ENCODE measurements at places on chromosomes 2 and 18.

DNA sequence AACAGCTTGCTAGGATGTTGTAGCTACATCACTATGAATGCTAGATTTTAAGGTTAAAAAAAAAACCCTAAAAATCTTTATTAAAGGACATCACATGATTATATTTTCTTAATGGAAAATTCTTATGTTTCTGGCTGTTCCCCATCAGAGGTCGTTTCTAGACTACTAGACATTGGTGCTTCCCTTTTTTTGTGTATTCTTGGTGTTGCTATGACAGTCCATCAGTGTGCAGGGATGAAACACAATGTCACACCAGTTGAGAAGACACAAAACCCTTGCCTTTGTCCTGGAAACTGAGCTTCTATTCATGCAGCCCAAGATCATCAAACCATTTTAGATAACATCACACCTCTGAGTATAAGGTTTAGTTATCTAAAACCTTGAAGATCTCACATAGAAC is 19.9 kb upstream of the TMEM131 start:
- DNase-seq = no peak

DNA sequence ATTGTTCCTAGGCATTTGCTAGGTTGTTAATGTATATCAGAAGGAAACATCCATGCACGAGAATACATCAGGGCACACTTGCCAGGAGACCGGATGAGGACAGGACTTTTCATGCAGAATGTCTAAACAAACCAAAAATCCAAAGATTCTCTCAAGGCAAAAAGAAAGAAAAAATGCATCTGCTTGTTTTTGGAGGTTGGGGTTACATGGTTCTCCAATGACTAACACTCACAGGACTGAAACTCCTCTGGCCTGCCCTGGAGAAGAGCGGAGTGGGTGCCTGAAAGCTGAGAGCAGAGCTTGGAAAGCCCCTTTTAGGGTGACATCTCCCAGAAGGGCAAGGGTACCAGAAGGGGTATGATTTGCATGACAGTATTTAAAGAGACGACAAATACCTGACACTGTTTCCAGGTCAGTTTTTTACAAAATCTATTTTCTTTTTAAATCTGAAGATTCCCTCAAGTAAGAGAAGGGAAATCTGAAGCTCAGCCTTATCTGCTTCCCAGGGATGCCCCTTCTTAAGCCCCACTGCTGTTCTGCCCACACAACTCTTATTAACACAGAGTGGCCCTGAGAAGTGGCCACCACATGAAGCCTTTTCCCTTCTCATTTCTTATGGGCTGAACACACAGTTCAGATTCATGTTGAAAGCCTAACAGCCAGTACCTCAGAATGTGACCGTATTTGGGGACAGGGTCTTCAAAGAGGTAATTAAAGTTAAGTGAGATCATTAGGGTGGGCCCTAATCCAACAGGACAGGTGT is 216.4 kb downstream of the STK39 start:
- DNase-seq = no peak

GRCh38 chr2:174485788-174486562 is 854 bp downstream of the GPR155 start:
- no peak for DNase-seq

GRCh38 chr2:75090770-75091515 is 108.4 kb downstream of the TACR1 start:
- DNase-seq = no peak

- DNase-seq = no peak
Observed at GRCh38 chr18:54033052-54033451, 191.4 kb downstream of the MBD2 start.

DNA sequence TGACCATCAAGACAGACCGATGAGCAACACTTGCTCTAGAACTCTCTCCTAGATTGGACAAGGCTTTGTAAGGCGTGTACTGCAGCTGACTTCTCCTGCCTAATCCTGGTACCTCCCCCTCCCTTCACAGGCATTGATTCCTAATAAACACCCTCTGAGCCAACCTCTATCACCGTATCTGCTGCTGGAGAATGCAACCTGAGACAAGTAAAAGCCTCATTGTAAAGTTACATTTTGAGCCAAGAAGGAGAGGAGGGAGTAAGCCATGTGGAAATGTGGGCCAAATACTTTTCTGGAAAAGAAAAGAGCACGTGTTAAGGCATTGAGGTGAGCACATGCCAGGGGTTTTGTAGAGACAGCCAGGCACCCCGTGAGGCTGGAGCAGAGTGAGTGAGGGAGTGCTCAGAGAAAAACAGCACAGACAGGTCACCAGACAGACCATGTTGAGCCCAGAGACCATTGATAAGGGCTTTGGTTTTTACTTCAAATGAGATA is 2.6 kb upstream of the WDFY1 start:
- no peak for DNase-seq

GRCh38 chr2:46365913-46366667 is 68.9 kb downstream of the EPAS1 start:
- DNase-seq = no peak

DNA sequence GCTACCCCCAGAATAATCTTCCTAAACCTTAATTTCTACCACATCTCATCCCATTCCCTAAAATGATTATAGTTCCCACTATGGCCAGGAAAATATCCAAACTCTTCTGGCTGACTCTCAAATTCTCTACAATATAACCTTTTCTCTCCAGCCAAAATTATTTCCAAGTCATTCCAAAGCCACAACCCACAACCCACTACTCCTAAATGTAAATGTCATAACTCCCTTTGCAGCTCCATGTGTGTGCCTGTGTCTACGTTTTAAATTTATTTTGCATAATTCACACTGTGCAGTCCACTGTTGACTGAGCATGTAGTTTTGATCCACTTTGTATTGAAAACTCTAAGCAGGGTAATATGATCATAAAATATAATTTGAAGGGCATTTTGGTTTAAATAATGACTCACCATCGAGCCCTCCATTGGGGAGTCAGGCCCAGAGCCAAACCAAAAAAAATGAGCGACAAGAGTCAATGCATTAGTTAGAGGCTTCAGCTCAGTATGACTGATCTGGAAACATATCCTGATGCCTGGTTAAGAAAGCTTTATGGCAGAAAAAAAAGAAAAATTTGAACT is 171.0 kb downstream of the AFF3 start:
- DNase-seq = peak; percentile 29

DNA sequence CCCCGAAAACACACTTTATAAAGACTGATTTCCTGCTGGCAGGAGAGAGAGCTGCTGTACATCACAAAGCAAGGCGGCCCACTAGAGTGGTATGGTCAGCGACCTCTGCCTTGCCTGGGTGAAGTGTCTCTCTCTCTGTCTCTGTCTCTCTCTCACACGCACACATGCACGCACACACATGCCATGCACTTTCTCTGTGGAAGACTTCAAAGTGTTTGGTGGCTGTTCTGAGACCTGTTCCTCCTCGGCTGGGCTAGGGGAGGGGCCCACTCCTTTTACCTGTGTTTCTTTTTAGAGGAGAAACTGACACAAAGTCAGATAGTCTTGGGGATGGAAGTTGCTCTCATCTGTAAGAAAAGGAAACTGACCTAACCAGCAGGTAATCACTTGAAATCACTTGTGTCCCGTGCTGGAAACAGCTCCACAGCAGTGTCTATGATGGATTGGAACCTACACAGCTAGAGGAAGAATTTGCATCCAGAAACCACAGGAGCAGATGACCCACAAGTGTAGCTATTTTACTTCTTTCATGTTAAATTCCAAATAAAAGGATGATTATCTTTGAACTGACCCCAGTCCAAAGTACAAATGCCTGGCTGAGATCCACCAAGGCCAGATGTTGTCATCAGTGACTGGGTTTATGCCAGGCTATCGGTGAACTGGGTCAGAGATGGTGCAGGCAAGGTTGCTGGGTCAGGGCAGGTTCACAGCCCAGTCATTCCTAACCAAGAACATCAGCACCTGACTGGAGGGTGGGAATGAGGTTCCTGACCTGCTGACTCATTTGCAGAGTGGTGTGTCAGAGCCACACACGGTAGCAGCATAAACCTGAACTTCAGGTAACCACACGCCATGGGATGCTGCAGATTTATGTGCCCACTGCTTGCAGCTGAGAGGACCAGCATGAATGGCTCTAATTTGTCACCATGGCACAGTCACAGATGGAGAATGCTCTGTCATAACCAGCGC is 63.0 kb downstream of the NPAS2 start:
- DNase-seq = no peak

DNA sequence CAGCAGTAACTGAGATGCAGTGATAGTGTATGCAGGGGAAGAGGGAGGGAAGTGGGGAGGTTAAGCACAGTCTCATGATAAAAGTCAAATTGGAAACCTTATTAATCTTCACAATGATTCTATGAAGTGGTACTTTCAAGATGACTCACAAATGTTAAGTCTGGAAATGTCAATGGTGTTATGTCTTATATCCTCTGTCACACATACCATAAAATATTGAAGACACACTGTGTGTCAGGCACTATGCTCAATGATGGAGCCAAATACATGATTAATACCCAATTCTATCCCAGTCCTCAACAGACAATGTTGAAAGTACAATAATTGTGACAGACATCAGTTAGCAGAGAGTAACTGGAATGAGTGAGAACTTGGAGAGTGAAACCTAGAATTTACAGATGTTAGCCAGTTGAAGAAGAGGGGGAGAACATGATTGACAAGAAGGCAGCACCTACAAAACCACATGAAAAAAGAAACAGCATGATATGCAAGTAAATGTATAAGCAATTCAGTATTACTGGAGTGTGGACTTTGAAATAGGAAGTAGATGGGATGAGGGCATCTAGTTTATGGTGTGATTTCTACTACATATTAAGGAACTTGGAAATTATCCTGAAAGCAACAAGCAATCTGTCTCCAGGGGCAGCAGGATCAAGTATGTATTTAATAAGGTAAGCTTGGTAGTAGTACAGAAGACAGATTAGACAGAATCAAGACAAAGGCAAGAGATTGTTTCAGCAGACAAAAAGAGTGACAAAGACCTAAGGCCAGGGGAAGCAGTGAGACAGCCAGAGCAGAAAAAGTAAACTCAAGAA is 107.6 kb downstream of the STRN start:
- DNase-seq = no peak

GRCh38 chr2:19059076-19059475 is 299.3 kb downstream of the OSR1 start:
- DNase-seq = no peak

DNA sequence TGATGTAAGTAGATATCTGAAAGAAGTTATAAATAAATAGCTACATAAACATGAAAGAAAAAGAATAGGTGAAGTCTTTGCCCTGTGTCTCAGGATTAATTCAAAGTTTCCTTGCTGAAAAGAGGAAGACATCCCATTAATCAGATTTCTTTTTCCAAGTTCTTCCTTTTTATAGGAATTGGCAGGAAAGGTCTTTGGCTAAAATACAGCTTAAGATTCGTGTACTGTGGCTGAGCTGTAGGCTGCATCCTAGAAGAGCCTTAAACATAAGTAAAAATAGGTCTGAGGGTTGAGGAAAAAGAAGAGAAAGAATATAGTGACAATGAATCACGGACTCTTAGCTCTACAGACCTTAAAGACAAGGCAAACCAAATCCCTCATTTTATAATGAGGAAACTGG is 579.9 kb downstream of the NRXN1 start:
- no peak for DNase-seq

DNA sequence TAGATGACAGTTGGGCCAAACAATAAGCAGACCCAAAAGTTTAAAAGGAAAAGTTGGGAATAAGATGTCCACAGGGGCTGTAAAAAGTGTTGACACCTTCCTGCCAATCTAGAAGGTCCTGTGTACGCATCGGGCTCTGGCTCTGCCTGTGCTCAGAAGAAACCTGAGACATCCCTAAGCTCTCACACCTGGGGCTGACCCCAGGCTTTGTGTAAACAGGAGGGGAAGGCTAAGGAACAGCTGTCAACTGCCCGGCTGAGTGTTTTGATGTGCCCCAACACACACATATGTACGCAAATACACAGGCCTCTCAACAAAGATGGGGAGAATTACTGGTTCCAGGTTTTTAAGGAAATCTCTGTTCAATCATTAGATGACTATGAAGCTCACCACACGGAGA is 59.5 kb downstream of the TMEM131 start:
- DNase-seq = no peak

DNA sequence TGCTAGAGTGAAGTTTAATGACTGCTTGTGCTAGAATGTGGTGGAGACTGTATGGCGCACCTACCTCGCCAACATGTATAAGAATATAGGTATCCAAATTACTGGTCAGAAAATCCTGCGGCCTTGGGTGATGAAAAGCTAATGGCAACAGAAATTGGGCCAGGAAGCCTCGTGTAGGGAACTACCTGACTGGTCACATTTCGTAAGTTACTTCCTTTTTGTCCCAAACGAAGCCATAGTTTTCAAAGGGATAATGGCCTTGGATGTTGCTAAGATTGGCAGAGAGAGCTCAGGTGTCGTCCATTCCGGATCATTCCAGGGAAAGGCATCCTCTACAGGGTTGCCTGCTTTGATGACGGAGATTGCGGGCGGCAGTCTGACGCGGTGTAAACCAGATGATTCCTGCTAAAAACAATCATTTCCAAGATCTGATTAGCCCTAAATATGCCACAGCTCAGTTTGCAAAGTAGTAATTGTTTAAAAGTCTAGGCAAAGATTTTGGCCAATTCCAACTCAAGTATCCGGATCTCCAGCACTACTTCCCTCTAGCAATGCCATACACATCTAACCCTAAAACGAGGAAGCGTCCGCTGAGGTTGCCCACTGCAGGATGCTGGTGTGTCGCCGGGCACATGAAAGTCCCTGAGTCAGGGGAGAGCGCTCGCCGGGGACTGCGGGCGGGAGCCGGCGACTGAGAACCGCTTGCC is 708 bp upstream of the MALT1 start:
- no peak for DNase-seq

DNA sequence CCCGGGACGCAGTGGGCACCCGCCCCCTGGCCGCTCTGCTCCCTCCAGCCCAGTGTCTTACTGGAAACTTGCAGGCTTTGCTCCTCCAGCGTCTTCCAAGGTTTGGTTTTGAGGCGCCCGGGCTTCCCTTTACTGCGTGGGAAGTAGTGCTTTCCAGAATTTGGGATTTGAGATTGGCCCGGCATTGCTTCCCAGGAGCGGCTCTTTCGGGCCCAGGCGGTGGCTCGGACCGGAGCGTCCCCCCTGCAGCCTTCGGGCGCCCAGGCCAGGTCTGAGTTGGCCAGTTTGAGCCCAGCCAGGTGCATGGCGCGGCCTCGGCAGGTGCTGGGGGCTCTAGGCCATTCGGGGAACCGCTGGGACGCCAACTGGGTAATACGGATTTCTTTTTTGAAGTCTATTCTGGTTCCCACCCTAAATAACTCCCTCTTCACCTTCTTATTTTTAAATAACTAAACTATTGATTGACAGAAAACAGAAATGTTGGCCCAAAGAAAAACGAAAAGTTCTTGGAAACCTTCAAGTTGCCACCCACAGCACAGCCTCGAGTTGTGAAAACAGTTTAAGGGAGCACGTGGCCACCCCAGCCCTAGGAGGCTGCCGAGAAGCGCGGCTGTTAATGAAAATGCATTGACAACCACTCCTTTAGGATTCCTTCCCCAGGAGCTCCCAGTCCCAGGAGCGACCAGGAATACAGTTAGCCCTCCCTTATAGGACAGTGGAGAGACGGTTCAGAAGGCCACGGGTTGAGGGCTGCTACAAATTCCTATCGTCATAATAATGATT is 766 bp downstream of the SNTG2 start:
- no peak for DNase-seq

All from HS-27A (cell line).